NCI-H446 (cell line): ENCODE measurements at places on chromosomes 5 and 9.

DNA sequence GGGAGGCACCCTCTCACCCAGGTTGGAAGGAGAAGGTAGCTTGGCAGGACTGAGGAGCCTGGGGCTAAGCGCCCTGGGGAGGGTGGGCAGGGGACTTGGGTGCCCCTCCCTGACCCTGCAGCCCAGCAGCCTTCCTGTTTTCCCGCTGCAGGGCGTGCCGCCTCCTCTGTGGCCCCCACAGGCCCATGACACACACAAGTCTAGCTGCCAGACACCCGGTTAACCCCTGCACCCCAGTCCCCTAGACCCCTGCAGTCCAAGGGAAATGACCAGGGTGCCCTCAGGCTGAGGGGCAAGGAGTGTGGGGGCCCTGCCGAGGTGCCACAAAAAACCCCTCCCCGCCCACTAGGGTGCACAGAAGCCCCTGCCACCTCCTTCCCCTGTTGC is 33.0 kb downstream of the GOLGA2 start:
- no peak for DNase-seq

DNA sequence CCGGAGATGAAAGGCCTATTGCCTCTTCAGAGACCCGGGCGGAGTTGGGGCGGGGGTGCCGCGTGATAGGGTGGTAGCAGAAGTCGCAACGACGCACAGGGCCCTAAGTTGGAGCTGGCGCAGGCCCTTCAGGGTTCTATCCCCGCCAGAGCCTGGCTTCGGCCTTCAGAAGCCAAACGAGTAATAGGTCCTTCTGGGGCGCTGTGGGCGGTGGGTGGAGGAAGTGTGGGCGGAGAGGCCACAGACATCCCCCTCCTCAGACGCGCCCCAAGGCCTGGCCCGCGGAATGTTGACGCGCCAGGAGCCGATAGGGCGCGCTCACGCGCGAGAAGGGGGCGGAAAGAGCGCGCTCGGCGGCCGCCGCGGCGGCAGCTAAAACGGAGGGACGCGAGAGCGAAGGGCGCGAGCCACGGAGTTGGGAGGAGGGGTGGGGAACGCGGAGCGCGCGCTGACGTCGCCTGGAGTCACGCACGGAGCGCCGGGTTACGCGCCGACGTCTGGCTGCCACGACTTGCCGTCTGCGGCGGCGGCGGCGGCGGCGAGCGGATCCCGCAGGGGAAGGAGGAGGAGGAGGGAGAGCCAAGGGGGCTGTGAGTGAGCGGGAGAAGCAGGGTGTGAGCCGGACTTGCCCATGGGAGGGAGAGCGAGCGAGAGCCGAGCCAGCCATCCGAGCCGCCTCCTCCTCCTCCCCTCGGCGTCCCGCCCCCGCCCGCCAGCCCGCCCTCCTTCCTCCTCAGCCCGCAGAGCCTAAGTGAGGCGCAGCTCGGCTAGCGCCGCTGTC is 6.4 kb upstream of the PURA start:
- DNase-seq, result peak; percentile 90

DNA sequence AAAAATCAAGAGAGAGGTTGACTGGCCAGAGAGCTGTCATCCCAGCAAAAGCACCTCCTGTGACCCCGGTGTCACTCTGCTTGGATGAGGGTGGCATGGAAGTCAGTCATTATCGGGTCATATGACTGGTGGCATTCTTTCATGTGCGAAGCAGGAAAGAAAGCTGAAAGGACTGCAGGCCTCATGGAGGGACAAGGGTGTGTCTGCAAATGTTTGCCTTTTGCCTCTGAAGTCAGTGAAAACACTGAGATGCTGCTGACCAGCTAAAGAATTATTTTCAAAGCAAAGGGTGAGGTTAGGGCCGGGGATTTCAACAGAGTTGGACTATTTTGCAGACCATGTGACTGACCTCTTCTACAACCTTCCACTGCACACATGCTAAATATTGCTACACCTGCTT is 298.3 kb downstream of the CSNK1G3 start:
- DNase-seq, result no peak

DNA sequence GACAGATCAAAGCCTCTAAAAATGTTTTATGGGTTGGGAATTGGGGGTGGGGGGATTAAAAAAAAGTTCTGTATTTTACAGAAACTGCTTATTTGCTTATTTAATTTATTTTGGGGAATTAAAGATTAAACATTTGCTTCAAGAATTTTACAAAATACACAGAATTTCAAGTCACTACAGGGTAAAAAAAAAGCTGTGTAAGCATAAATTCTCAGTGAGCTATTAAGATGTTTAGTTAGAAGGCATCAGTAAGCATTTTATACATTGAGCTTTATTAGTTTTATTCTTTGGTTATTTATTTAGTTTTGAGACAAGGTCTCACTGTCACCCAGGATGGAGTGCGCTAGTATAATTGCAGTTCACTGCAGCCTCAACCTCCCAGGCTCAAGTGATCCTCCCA is 5.2 kb downstream of the BDP1 start:
- no peak for DNase-seq

- DNase-seq, result peak; percentile 59
These were observed 1355.5 kb downstream of the MAT2B start for GRCh38 chr5:164860896-164861295.

DNA sequence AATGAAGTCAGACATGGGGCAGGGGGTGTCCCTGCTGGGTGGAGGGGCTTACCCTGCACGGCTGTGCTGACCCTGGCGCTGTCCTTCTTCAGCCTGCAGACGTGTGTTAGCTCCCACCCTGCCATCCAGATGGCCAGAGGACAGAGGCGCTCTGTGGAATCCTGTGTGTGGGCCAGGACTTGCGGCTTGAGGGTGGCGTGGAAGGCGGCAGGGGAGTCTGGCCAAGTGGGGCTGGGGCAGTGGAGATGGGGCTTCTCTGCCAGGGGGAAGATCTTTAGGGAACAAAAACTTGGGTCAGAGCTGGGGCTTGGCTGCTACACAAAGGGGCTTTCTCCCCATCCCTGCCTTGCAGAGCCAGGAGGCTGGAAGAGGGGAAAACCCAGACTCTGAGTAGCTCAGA is 46.5 kb upstream of the SYNPO start:
- DNase-seq, result no peak

DNA sequence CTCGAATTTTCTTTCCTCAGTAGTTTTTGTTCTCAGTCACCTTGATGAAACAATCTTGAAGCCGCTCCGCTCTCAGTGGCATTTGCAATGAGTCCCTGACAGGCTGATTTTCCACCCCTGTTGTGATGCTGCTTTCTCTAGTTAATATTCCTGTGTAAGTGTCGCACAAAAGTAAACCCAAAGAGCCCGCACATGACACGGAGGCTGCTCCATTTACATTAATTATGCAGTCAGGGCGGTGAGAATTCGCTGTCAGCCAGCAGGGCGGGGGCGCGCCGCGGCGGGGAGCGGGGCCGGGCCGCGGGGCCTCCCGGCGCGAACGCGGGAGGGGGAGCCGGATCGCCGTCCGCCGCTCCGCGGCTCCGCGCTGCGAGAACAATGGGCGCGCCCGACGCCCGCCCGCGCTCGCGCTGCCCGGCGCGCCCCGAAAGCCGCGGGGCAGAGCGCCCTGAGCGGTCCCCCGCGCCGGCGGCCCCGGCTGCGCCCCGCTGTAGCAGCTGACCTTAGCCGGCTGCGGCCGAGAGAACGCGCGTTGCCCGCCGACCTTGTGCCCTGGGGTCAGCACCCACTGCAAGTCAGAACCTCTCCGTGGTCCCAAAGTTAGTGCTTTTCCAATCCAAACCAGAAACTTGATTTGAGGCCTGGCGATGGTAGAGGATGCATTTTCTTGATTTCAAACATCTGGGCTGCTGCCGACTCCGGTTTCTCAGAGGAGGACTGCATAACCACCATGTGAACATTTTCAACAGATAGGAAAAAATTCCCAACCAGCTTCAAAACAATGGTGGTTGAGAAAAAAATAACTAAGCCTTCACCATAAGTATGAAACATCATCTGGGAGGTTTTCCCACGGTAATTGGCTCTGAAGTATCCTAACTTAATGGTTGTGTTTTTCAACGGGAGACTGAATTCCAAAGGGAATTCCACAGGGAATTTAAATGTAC is 142.6 kb downstream of the PBX3 start:
- DNase-seq, result no peak

DNA sequence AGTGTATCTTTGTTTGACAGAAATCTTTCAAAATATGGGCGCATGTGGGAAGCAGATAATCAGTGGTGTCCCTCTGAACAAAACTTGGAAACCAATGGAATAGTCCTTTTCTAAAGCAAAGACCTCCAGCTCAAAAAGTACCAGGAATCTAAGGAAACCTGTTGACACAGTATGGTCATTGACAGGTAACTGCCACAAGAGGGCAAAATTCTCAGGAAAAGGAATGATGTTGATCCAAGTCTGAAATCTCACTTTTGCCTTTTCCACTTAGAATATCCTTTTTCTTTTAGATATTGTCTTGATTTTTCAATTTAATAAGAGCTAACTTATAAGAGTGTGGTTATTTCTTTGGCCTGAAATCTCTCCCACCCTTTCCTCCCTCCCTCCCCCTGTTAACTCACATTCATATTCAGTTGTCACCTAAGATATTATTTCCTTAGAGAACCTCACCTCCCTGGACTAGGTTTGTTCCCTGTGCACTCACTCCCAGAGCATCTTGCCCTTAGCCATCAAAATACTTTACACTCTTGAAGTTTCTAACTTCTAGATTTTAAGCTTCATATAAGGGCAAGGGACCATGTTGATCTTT is 59.0 kb upstream of the BARX1 start:
- DNase-seq, result peak; percentile 9

GRCh38 chr9:133543772-133544467 is 9.4 kb downstream of the ADAMTSL2 start:
- no peak for DNase-seq

- DNase-seq, result no peak
These were observed 117.4 kb upstream of the GDNF start for GRCh38 chr5:37957218-37957617.

- no peak for DNase-seq
These were observed 31.9 kb upstream of the HAND1 start for GRCh38 chr5:154509784-154510555.

- DNase-seq, result no peak
These were observed 21.3 kb downstream of the NAIF1 start for GRCh38 chr9:128045831-128046230.

GRCh38 chr5:457195-457961 is 14.4 kb downstream of the EXOC3 start:
- no peak for DNase-seq

GRCh38 chr5:89597878-89598277 is 714.9 kb upstream of the MEF2C start:
- no peak for DNase-seq

DNA sequence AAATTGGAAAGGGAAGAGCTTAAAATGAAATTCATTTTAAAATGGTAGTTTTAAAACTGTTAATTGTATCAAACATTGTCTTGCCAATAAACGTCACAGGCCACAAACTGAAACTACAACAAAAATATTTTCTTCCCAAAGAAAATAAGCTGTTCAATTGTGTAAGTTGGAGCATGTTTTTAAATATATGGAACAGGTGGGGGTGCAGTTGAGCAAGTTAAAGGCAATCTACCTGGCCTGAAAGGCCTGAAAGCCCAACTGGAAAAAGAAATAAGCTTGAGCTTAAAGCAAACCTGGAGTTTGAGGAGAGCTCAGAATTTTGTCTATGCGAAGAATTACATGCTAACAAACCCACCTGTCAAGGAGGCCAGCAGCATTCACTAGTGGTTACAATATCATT is 439.5 kb downstream of the ACTL7B start:
- no peak for DNase-seq

GRCh38 chr5:142015781-142016533 is 3.1 kb upstream of the GNPDA1 start:
- no peak for DNase-seq

- DNase-seq, result no peak
These were observed 384.2 kb upstream of the RPS23 start for GRCh38 chr5:82662340-82662739.

DNA sequence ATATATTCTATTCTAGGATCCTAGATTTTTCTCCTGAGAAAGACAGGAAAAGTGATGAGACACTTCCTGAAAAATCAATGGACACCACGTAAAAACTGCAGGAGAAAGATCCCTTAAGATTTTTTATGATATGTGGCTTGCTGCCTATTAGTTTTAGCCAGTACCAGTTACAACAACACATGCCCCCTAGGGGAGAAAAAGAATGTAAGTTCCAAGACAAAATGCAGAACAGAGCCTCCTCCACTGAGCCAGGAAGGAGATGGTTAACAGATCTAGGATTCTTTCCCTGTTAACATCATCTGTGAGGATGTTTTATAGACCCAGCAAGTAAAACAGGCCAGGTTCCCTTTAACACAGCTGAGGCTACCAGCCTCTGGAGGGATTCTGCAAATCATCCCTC is 574.7 kb downstream of the TLE4 start:
- DNase-seq, result no peak

DNA sequence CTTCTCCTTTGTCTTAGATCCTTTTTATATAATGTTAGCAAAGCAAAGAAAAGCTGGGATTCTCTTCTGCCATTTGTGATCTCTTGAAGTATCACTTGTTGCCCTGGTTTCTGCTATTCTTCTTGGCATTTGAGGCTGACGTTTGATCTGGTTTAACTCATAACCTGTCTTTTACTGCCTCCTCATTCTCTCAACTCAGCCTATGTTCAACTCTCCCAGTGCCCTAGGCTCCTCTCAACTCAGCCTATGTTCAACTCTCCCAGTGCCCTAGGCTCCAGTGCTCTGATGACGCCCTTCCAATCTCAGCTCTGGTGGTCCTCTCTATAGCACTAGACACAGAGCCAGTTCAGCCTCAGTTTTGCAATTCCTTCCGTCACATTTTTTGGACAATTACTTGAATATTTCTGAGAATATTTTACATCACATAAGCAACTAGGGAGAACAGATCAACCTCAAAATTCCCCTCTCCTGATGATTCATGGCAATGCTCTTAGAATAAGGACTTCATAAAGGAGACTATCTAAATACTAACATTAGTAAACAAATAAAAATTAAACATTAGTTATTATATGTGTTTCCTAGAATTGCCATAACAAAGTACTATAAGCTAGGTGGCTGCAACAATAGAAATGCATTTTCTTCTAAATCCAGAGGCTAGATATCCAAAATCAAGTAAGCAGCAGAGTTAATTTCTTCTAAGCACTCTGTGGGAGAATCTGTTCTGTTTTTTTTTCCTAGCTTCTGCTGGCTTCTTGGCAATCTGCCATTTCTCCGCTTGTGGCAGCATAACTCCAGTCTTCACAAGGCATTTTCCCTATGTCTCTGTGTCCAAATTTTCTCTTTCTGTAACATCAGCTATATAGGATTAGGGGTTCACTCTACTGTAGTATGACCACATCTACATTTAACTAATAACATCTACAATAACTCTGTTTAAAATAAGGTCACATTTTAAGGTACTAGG is 662.1 kb upstream of the FTMT start:
- DNase-seq, result peak; percentile 35

DNA sequence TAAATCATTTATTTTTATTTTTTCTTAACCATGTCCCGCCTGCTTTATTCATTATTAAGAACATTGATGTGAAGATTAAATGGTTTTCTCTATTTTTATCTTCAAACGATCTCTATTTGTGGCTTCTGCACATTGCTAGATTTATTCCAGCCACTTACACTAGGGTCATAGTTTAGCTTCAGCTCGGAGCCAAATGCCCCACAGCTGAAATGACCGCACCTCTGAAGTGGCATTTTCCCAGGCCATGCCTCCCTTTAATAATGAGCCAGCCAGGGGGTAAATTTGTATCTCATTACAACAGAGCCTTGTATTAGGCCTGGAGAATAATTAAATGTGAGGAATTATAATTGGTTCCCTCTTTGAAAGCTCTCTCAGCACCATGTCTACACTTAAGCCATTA is 89.4 kb downstream of the DOCK8 start:
- no peak for DNase-seq
